Stimulated activated CD8-positive, alpha-beta memory T cell treated with anti-CD3 and anti-CD28 coated beads, Interleukin-2, amount 100 ng/mL, for 1 hour (primary cell): ENCODE measurements at places on chromosomes 7 and 10.

DNA sequence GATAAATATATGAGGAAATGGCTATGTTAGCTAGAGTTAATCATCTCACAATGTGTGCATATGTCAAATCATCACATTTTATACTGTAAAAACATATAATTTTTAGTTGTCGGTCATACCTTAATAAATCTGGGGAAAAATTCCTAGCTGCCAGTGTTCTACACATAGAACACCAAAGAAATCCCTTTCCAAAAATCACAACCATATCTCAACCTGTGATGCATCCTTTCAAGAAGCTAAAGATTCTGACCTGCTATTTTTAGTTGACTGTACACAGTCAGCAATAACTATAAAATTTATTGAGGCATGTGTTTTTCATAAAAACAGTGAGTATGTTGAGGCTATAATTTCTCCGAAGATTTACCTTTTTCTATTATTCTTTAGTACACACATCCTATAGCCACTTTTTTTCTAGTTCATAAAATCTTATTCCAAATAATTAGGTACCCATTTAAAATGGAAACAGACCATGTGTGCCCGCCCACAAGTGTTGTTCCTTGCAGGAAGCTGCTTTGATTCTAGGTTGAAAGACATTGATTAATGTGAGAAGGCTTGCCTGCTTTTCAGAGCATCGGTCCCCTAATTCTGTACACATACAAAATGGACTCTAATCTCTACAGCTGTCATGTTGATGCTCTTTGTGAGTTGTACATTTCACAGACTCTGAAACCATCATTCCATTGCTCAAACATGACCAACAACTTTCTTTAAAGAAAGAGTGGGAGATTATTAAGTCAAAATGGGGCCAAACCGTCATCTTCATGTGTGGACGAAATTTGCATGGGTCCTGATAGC is 117.5 kb upstream of the LRRN3 start:
- DNase-seq: no peak

- DNase-seq: no peak
Observed at GRCh38 chr10:48606530-48607355, 1.9 kb upstream of the ARHGAP22 start.

GRCh38 chr7:68730964-68731363 is 867.3 kb upstream of the AUTS2 start:
- no peak for DNase-seq

GRCh38 chr7:69564454-69565417 is 33.5 kb upstream of the AUTS2 start:
- no peak for DNase-seq

DNA sequence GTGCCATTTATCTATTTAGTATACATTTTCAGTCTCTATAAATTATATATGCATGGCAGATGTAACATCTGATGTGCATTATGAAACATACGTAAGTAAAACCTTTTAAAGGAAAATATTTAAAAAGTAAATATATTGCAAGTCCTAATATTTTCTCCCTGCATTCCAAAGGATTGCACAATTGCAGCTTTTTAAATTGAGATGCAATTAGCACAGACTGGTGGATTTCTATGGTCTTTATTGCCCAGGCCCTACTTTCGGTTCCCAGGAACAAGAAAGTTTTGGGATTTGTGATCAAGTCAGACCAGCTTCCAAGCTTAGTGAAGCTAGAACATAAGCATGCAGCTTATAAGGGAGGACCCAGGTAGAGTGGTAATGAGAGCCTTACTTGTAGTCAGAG is 337.8 kb downstream of the NRG3 start:
- no peak for DNase-seq
